ENCODE measurements at places on chromosomes 1 and 21.
A peak's percentile ranks its signal among the peaks of the same experiment; 100 is the strongest.

DNA sequence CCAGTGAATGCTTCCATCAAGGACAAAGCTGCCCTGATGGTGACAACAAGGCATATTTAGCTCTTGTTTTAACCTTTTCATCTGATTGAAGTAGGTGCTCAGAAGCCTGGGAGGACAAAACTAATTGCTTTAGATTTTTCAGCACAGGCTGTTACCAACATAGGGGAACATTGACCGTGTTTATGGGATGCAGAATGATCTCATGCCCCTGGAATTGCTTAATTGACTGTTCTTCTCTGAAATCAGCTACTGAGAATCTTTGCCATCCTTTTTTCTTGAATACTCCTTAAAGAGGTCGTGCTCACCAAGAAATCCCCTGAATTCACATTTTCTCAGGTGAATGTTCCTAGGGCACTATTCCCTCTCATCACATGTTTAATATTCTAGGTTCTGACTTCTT, 95.9 kb upstream of the CCDC190 start:
- no peak for DNase-seq

- DNase-seq = no peak
Measured at GRCh38 chr1:77991638-77992037, 12.8 kb upstream of the FUBP1 start.

GRCh38 chr1:76961820-76962207, 94.5 kb downstream of the ST6GALNAC5 start:
- DNase-seq = no peak

- no peak for DNase-seq
Measured at GRCh38 chr1:159067699-159068621, 8.6 kb downstream of the AIM2 start.

GRCh38 chr1:53317646-53318539, 10.0 kb downstream of the LRP8 start:
- no peak for DNase-seq

DNA sequence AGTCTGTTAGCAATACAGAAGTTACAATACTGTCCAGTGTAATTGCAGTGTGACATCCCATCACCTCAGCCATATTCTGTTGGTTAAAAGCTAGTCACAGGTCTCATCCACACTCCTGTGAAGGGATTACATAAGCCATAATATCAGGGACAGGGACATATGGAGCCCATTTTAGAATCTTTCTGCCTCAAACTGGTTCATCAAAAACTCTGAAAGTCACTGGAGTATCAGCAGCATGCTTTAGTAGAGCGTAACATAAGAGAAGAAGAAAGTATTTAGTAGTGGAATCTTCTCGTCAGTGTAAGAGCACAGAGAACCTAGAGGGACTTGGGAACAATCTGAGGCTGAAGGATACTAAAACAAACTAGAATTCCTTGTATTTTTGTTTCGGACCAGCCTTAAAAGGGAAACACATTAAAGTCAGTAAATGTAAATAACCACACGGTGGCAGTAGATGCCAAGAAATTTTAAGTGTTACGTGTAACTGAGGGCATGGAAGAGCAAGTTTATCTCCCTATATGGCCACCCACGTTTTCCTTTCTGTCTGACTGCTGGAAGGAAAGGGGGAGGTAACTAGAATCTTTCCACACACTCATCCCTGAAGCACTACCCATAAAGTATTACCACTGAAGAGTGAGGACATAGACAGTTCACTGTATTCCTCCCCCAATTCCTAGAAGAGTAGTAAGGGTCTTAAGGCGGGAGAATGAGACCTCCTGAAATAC, 41.6 kb upstream of the AGL start:
- DNase-seq = no peak

DNA sequence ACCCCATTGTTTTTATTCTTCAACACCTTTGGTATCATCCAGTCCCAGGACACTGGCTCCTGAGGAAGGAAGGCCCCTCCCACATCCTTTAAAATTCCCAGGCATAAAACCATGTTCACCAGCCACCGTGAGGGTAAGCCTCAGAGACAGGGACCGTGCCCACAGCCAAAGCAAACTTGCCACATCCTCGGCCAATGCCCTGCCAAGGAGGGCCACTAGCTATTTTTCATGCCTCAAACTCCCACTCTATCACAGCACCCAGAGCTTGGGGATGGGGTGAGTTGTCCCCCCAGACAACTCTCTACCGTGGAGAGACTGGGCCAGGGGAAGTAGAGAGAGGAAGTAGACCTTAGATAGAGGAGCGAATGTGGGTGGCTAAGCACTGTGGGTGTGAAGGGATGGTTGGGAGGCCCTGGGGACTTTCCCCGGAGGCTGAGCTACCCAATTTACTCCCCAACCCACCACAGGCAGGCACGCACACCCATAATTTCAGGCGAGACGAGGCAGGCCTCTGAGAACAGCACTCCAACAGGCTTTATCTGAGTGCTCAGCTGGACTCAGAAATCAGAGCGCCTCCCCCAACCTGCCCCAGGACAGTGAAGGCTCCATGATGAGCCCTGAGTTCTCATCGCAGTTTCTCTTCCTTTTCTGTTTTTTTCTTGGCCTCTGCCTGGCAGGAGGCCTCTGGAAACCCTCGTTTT, 15.9 kb upstream of the BTG2 start:
- DNase-seq = no peak

DNA sequence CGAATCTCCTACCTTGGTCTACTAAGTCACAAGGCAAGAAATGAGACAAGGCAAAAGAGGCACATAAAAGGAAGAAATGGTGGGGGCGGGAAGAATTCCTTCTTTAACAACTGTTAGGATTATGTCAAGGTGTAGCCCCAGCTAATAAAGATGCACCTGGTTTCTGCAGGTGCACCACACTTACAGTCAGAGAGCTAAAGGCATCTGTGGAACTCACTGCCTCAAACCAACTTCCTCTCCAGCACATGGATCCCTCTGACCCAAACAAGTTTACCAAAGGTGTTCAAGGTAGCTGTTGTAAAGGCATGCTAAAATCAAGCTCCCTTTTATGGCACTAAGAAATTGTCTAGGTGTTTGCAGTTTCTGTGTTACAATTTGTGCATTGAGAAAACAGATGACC, 38.1 kb downstream of the TGFBR3 start:
- DNase-seq = no peak

DNA sequence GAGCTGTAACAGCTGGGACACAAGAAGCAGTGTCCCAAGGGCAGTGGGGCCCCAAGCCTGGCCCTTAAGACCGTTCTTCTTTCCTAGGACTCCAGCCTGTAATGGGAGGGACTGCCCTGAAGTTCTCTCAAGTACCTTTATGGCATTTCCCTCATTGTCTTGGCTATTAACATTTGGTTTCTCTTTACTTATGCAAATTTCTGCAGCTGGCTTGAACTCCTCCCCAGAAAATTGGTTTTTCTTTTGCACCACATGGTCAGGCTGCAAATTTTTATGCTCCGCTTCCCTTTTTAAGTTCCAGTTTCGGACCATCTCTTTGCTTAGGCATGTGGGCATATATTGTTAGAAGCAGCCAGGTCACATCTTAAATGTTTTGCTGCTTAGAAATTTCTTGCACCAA, 3.1 kb upstream of the MROH9 start:
- DNase-seq = no peak

DNA sequence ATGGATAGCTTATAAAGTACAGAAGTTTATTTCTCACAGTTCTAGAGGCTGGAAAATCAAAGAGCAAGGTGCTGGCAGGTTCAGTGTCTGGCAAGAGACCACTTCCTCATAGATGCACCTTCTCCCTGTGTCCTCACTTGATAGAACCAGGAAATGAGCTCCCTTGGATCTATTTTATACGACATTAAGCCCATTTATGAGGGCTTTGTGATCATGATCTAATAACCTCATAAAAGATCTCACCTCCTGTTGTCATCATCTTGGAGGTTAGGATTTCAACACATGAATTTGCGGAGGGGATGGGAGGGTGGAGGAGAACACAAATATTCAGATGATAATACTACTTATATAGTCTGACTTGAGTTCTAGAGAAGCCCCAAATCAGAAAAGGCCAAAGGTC, 222.1 kb upstream of the SNX7 start:
- DNase-seq = no peak

DNA sequence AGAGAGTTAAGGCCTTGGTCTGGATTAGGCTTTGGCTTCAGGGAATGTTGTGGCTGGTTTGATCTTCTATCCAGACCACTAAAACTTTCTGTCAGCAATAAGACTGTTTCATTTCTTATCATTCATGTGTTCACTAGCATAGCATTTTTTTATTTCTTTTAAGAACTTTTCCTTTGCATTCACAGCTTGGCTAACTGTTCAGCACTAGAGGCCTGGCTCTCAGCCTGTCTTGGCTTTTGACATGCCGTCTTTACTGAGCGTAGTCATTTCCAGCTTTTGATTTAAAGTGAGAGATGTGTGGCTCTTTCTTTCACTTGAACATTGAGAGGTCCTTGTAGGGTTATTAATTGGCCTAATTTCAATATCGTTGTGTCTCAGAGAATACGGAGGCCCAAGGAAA, 62.5 kb downstream of the RNF220 start:
- no peak for DNase-seq

DNA sequence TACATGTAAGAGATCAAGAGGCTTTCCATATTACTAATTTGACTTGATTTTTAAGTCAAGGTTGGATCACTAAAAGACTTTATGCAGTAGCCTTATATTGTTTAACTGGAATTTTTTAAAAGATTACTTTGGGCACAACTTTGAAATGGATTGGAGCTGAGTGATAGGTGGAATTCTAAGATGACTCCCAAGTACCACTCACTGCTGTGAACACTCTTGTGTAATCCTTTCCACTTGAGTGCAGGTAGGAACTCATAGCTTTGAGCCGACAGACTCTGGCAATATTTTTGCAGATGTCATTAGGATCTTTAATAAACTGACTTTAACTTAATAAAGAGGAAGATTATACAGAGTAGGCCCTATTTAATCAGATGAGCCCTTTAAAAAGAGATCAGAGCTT, 831.1 kb upstream of the NCAM2 start:
- DNase-seq = no peak

DNA sequence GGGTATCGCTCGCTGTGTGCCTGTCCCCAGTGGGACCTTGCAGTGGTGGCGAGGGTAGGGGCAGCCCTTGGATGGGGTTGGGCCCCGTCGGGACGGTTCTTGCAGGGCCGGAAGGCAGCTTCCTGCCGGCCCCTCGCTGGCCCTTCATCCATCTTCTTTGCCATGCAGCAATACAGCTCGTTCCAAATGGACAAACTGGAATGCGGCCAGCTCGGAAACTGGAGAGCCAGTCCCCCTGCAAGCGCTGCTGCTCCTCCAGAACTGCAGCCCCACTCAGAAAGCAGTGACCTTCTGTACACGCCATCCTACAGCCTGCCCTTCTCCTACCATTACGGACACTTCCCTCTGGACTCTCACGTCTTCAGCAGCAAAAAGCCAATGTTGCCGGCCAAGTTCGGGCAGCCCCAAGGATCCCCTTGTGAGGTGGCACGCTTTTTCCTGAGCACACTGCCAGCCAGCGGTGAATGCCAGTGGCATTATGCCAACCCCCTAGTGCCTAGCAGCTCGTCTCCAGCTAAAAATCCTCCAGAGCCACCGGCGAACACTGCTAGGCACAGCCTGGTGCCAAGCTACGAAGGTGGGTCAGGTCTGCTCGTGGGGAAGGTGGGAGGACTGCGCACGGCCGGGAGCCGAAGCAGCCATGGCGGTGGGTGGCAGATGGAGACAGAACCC, 45.8 kb downstream of the SIM2 start:
- DNase-seq = no peak

DNA sequence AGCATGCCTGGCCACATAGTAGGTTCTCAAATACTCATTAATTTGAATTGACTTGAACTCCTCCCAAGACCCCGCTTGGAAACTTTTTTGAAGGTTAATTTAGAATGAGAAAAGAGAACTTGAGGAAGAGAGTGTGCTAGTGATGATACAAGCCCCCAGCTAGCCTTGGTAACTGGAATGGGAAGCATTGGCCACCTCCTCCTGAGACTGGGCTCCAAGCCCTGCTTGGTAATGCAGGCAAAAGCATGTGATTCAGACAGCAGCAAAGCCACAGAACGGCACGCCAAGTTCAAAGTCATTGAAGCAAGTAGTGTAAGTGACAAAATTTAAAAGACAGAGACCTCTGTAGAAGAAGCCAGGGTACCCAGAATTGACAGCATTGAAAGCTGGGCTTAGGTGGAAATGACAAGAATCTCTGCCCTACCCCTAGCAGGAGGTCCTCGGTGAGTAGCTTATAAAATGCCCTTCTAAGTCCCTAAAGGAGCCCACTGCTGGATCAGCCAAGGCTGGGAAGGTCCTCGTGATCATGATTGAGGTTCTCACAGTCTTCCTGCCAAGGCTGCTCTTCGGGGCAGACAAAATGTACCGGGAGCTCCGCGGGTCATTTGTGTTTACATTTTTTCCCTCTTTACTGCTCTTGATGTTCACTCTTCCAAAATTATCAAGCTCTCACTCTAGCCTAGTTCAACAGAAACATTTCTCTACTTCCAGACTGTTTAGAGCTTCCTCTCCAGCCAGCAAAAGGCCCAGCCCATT, 99.4 kb downstream of the TSEN15 start:
- DNase-seq = no peak

- DNase-seq = no peak
Measured at GRCh38 chr1:165351863-165352441, 4.6 kb downstream of the LMX1A start.

GRCh38 chr1:155871390-155871789, 12.0 kb downstream of the SYT11 start:
- no peak for DNase-seq

- no peak for DNase-seq
Measured at GRCh38 chr21:32298658-32299081, at the start of gene MRAP. Gene MRAP, plus strand, starts transcription at chr21:32298855. Its CDS starts 117 bp downstream, at chr21:32298972.

- DNase-seq = peak; percentile 83
Measured at GRCh38 chr1:47192458-47193384, 2.9 kb upstream of the PDZK1IP1 start.

- DNase-seq = no peak
Measured at GRCh38 chr1:93042187-93043056, 36.7 kb upstream of the MTF2 start.

- no peak for DNase-seq
Measured at GRCh38 chr1:223763881-223764280, 51.5 kb downstream of the CAPN2 start.

- no peak for DNase-seq
Measured at GRCh38 chr1:50553921-50554320, 130.7 kb upstream of the DMRTA2 start.

- no peak for DNase-seq
Measured at GRCh38 chr1:205878026-205878425, 28.1 kb upstream of the PM20D1 start.

DNA sequence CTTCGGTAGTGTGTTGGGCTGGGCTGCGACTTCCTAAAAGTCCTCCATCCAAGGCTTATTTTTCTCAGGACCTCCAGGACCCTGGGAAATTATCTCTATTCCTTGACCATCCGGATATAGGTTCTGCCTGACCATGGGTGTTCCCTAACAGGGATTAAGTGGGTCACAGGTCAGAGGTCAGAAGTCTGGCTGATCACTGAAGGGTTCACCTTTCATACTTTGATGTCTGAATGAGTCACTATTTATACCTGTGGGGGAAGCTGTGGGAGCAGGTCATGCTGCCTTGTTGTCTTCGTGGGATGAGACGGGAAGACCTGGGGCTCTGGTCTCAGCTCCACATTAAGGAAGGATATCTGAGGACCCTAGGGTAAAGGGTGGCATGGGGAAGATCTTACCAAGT, 65.0 kb upstream of the ETV3 start:
- DNase-seq = no peak

GRCh38 chr1:239944666-239945065, 147.0 kb upstream of the FMN2 start:
- DNase-seq = no peak

- no peak for DNase-seq
Measured at GRCh38 chr1:6391951-6392808, 1.4 kb downstream of the ACOT7 start.

GRCh38 chr1:160096274-160097116, 1.9 kb downstream of the IGSF8 start:
- peak; percentile 47 for DNase-seq

- DNase-seq = no peak
Measured at GRCh38 chr1:11576109-11576875, 77.9 kb downstream of the FBXO2 start.

Measured in ascending aorta (tissue), 2 donors.